Stimulated activated CD4-positive, alpha-beta T cell treated with anti-CD3 and anti-CD28 coated beads, Interleukin-2, amount 100 ng/mL, for 24 hours (primary cell): ENCODE measurements at places on chromosomes 2 and 18.

- DNase-seq, result no peak
These were observed 66.8 kb downstream of the CRACDL start for GRCh38 chr2:98869272-98869641.

DNA sequence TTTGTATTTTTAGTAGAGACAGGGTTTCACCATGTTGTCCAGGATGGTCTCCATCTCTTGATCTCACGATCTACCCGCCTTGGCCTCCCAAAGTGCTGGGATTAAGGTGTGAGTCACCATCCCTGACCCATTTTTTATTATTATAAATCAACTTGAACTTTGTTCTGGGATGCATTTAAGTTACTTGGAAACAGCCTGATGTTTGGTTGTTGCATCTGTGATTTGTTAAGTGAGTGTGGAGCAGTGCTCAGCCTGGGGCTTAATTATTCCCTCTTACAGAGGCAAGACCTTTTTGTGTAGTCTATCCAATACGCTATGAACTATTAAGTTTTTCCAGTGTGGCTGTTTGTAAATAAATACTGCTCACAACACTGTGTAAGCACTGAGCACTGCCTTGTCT lies 32.6 kb downstream of the MTA3 start:
- no peak for DNase-seq

- DNase-seq, result no peak
These were observed 28.5 kb downstream of the NOSTRIN start for GRCh38 chr2:168830958-168831357.

- DNase-seq, result no peak
These were observed 151.4 kb downstream of the ACKR3 start for GRCh38 chr2:236720974-236721540.
